Activated CD4-positive, alpha-beta T cell treated with anti-CD3 and anti-CD28 coated beads, Interleukin-2, amount 50 U/mL, for 24 hours (primary cell): ENCODE measurements at places on chromosomes 3 and 15.

GRCh38 chr3:151478335-151478697 lies 17.5 kb upstream of the IGSF10 start:
- DNase-seq: no peak

GRCh38 chr3:183527428-183528379 lies 27.8 kb downstream of the KLHL6 start:
- no peak for DNase-seq

DNA sequence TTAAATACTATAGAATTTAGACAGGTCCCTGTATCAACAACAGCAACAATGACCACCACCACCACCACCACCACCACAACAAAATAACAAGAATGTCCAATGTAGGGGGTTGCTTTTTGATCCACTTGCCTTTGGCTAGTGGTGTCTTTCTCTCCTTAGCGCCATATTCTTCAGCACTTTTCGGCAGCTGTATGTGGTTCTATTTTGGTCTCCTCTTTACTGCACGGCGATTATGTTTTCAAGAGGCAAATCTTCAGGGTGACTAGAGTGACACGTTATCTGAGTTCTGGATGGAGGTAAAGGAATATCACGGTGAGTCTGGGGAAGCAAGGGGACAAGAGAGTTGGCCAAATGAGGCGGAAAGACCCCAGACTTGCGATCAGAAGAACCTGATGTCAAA lies 56.1 kb downstream of the ST6GAL1 start:
- no peak for DNase-seq

GRCh38 chr3:180911876-180912303 lies 580 bp upstream of the FXR1 start:
- no peak for DNase-seq

DNA sequence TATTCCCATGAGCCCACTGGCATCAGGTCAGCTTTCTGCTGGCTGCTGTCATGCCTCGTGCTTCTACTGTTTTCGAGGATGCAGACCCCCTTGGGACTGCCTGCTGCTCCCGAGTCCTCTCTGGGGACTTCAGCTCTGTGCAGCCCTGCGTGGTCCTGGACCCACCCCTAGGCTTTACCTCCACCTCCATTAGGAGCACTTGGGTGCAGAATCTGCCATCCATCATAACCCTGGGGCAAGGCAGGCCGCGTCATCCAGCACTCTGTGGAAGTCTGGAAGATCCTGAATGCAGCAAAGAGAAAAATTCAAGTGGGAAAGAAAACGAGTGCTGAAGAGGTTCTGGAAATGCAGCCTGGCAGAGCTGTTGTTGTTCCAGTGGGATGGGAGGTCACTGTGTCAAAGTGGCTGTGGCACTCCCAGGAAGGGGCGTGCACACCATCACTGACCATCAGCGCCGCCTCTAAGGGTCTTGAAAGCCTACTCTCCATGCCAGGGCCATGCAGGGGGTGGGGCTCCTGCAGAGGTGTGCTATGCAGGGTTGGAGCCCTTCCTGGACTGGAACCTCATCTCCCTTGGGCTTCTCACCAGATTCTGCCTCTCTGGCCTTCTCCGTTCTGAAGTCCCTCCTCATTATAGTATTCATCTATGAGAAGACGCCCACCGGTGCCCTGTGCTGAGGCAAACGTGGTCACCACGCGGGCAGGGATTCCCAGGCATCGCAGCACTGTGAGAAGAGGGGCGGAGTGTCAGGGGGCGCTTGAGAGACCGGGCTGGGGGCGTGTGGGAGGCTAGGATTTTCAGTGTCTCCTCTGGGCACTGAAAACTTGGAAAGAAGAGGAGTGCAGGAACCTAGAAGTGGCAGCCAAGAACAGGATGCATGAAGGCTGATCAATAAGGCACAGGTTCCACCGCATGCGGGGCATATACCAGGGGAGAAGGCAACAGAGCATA lies 12.5 kb downstream of the EPB42 start:
- DNase-seq: no peak

DNA sequence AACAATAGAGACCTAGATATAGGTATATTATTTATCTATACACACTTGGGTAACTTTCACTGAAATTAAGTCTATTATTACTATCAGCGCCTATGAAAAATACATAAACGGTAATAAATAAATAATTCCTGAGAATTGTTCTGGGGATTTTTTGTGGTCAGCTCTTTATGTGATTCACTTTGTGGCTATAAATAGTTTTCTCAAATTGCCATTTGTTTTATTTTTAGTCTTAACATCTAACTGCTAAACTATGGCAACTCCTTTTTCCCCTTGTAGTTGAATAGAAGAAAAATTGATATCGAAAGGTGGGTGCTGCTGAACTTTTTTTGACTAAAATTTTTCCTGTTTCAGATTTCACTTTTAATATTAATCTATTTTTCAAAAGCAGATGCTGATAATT lies 189.0 kb downstream of the VGLL3 start:
- no peak for DNase-seq

DNA sequence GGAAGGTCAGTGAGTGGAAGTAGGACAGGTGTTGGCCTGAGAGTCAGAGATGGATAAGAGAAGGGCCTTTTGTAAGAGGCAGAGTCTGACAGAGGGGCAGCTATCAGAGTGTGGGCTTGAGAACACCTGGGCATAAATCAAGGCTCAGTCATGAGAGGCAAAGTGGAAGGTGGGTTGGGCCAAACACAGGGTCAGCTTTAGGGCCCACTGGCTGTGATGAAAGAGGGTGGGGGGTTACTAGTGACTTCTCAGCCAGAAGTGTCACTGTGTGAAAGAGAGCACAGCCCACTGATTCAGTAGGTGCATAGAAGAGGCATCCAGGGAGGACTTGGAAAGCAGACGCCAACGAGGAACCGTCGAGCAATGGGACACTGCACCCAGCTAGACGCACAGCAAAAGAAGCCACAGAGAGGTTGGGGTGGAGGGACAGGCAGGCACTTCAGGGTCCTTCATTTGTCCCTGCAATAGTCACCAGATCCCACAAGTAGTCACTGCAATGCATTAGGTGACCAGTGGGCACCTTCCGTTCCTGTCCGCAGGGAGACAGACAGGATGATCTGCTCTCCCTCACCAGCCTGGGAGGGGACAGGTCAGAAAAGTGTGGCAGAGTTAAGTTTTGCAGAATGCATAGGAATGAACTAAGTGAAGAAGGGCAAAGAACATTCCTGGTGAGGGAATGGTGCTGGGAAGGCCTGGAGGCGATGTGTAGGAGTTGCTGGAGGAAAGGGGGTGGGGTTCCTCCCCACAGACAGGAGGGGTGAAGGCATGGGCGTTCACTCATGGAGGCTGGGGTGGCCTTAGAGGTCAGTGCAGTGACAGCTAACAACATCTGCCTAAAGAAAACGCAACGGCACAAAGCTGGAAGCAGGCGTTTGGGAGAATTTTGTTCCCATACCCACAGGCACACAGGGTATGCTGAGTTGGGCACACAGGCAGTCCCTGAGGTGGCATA lies 36.3 kb downstream of the MESD start:
- DNase-seq: no peak

- no peak for DNase-seq
Observed at GRCh38 chr15:41941644-41942415, 30.5 kb downstream of the EHD4 start.

GRCh38 chr3:71803248-71803647 lies 18.3 kb upstream of the PROK2 start:
- DNase-seq: no peak

GRCh38 chr3:63998852-63999754 lies 24.2 kb downstream of the PSMD6 start:
- no peak for DNase-seq

DNA sequence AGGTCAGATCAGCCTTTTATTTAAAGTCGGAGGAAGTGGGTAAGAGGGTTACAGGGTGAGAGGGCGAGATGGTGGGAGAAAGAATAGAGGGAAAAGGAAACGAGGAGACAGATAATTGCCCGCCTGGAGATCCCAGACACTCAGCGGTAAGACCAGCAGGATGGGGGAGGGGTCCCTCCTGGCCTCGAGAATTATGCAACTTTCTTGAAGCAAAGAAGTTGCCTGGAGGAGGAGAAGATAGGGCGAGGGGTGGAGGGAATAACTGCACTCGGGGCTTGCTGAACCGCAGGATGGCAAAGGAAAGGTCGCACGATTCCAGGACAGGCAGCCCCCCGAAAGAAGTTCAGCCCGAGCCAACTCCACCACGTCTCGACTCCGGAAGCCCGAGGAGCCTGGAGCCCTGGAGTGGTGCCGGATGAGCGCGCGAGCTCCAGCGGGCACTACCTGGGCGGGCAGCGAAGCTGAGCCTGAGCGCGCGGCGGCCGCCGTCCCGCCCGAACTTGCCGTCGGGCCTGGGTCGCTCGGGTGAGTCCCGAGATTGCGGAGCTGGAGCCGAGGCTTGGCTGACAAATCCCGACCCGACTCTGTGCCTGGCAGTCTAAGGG lies 402 bp downstream of the WWTR1 start:
- no peak for DNase-seq

- DNase-seq: no peak
Observed at GRCh38 chr3:120615847-120616609, 19.9 kb downstream of the NDUFB4 start.
